ENCODE measurements at places on chromosomes 6 and 20.
A peak's percentile ranks its signal among the peaks of the same experiment; 100 is the strongest.

DNA sequence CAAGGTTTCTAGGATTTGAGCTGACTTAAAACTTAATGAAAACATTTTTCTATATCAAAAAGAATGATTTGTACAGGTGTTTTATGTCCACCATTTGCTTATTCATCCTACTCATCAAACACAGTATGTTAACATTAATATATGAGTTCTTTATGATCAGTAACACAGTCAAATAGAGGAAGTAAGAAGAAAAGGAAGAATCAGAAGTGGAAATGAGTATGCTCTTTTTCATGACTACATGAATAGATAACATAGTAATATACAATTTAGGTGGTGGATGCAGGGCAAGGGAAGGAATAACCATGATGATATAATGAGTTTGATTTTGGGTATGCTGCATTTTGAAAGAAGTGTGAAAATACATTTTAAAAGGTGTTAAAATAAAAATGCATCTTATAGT, 16.5 kb downstream of the KPNA5 start:
- no peak overlapping the region for H3K4me3 ChIP-seq
- H3K27ac ChIP-seq, result no peak overlapping the region
- no peak for DNase-seq
- no peaks in the 10 kb centered on the region for H3K27me3 ChIP-seq
- H3K4me1 ChIP-seq, result no peaks in the 10 kb centered on the region
- H3K36me3 ChIP-seq, result peaks cover 6% of the 10 kb centered on the region

DNA sequence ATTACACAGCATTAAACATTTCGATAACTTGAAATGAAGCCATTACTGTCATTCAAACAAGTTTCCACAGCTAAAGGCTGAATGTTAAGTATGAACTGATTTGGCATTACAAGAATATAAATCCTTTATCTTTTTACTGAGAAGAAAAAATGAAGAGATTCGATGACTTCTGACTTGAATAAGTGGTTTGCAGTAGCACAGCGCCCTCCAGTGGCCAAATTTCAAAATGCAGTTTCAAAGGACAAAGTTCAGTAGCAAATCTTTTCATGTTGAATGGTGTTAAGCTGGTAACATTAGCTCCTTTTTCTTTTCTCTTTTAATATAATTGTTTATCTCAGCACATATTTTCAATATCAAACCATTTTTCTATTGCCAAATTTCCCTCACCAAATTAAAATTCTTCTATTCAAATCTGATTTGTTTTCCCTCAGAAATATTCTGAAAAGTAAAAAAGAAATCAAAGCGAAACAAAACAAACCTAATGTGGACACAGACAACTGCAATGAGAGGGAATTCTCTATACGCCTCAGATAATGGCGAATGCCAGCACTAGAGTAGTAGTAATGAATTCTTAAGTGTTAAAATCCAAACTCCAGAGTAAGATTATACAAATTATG, 145.7 kb downstream of the BTBD9 start:
- H3K4me3 ChIP-seq, result no peak overlapping the region
- no peaks in the 10 kb centered on the region for H3K4me1 ChIP-seq
- DNase-seq, result peak; percentile 93
- H3K27ac ChIP-seq, result no peak overlapping the region
- no peaks in the 10 kb centered on the region for H3K36me3 ChIP-seq

- no peak overlapping the region for H3K4me3 ChIP-seq
- H3K27me3 ChIP-seq, result no peaks in the 10 kb centered on the region
- H3K36me3 ChIP-seq, result peaks cover 39% of the 10 kb centered on the region
- H3K27ac ChIP-seq, result no peak overlapping the region
Observed at GRCh38 chr6:33689148-33689494, 22.4 kb downstream of the UQCC2 start.

GRCh38 chr6:80021591-80021990, 17.1 kb downstream of the TTK start:
- H3K27ac ChIP-seq, result no peak overlapping the region
- H3K4me1 ChIP-seq, result no peaks in the 10 kb centered on the region
- no peaks in the 10 kb centered on the region for H3K36me3 ChIP-seq
- no peak overlapping the region for H3K4me3 ChIP-seq

GRCh38 chr6:72959821-72960220, 265.5 kb downstream of the KHDC1L start:
- no peaks in the 10 kb centered on the region for H3K4me1 ChIP-seq
- DNase-seq, result no peak
- H3K4me3 ChIP-seq, result no peak overlapping the region
- no peaks in the 10 kb centered on the region for H3K27me3 ChIP-seq

DNA sequence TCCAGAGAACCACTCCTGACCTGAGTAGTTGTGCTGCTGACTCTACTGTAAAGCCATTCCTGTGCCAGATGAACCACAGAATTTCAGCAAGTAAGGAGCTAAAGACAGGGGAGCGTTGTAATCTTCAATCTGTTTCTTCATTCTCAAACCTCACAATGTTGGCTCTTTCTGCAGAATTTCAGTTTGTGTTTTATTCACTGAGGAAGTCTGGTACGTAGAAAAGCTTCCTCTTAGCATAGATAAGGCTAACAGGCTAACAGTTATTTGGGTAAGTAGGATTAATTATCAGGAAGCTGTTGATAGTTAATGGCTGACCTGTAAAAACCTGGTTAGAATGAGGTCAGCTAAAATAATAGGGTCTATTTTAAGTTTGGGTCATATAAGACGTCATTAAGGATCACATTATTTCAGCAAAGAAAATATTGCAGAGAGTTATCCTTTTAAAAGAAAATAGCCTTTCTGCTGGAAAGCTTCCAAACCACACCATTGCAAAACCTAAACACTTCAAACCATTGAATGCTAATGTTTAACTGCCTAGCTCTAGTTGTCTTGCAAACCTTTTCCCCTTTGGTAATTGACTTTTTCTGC, 14.1 kb upstream of the TENT5A start:
- H3K4me1 ChIP-seq, result no peaks in the 10 kb centered on the region
- H3K27me3 ChIP-seq, result no peaks in the 10 kb centered on the region
- no peak overlapping the region for H3K4me3 ChIP-seq

DNA sequence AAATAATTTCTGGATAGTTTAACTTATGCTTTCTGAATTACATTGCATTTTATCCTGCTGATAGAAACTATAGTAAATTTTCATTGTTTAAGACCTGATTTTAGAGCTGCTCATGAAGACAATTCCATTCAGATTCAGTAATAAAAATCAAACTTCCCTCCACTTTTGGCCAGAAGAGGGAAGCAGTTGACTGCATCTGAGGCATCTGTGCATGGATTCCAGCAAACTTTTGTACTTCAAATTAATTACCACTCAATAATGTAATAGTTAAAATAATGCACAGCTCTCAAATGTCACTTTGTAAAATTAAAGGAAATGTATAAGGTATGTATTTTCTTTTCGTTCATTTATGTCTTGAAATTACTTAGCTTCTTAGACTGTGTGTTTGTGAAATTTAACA, 64.2 kb upstream of the SLC35B3 start:
- no peaks in the 10 kb centered on the region for H3K36me3 ChIP-seq
- H3K4me1 ChIP-seq, result no peaks in the 10 kb centered on the region
- no peak overlapping the region for H3K27ac ChIP-seq
- H3K4me3 ChIP-seq, result no peak overlapping the region
- no peak for DNase-seq
